ENCODE measurements at places on chromosomes 12 and 14. TPM values are rescaled to one million over a fixed set of nuclear protein-coding genes. Genes with fewer than 3 reads are reported as not detected.

The NCKAP5L gene
- 25.0 TPM for total RNA-seq

The TAMALIN gene
- 3.4 TPM for total RNA-seq

The DACT1 gene
- total RNA-seq: 269 TPM

The SERPINA10 gene
- total RNA-seq: not detected

The ACSS3 gene
- 6.3 TPM for total RNA-seq

The BMAL2 gene
- total RNA-seq: 29.1 TPM

The LMNTD1 gene
- total RNA-seq: not detected

The RBMS2 gene
- 6.3 TPM for total RNA-seq

The KLRC3 gene
- total RNA-seq: 0.63 TPM

The SLC17A8 gene
- total RNA-seq: 0.63 TPM

The KRT2 gene
- total RNA-seq: not detected

The METTL3 gene
- 110 TPM for total RNA-seq

The NCAPD2 gene
- total RNA-seq: 19.4 TPM
